ENCODE measurements at places on chromosomes 7 and 10. TPM values are rescaled to one million over a fixed set of nuclear protein-coding genes. Genes with fewer than 3 reads are reported as not detected.

DNA sequence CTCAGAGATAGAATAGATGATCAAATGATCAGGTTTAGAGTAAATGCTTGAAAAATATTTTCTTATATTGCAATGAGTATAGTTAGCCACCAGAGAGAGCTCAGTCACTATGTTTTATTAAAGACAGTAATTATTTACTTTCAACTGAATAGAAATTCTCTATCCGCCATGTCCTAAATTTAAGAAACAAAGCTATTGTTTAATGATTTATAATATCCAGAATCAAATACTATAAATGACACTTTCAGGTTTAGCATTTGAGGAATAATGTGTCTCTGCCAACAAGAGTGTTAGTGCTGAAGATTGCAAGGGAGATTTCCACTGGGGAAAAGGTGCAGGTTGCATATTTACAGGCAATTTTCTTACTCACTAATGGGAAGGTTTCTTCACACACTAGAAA lies 184.7 kb downstream of the DGKB start:
- DNase-seq: no peak

- DNase-seq: no peak
Measured at GRCh38 chr10:102770792-102771191, 27.0 kb downstream of the WBP1L start.

- DNase-seq: no peak
Measured at GRCh38 chr10:122738031-122738430, 38.4 kb upstream of the C10orf120 start.

DNA sequence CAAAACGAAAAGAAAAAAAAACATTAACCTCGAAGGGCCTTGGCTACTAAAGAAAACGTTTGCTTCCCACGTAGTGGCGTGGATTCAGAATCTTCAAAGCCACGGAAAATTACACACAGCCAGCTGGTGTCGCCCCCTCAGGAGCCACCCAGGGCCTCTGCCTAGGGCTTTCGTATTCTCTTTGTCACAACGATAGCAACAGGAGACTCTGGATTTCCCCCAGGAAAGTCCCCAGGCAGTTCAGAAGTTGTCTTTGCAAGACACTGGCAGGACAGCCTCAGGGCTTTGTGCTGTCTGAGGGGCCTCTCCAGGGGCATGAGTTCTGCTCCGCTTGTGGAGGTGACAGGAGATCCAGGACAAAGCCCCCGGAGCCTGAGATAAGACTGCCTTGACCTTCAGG lies 150.2 kb upstream of the INSYN2A start:
- DNase-seq: no peak

- DNase-seq: peak; percentile 86
Measured at GRCh38 chr7:5523052-5523711, 99.5 kb upstream of the TNRC18 start.

GRCh38 chr7:81234896-81235295 lies 316.0 kb upstream of the SEMA3C start:
- DNase-seq: no peak

DNA sequence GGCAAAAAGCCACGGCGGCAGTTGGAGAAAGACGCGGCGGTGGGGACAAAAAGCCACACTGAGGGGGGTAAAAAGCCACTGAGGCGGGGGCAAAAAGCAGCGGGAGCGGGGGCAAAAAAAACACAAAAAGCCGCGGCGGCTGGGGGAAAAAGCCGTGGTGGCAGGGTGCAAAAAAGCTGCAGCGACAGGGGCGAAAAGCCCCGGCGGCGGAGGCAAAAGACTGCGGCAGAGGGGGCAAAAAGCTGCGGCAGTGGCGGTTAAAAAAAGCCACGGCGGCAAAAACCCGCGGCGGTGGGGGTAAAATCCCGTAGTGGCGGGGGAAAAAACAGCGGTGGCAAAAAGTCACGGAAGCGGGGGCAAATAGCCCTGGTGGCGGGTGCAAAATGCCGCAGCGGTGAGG lies 527.3 kb downstream of the ZNF33B start:
- no peak for DNase-seq

DNA sequence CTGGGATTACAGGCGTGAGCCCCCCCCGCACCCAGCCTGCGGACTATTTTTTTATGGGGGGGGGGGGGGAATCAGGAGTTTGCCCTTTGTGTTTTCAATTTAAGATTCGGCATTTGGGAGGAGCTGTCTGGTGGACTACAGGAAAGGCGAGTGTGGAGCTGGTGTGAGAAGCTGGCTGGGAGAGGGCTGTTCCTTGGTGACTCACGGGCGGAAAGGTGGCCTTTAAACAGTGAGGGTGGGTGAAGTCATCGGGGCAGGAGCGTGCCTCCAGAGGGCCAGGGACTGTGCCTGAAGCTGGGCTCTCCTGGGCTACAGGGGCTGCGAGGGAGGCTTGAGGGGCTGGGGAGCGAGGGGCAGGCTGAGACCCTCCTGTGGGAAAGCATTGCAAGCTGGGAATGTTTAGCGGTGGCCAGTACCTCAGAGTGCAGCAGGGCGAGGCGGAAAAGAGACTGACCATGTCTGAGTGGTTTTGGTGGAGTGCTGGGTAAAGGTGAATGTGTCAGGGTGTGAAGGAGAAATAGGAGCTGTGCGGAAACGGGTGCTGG lies 39.7 kb upstream of the ZNF32 start:
- no peak for DNase-seq

DNA sequence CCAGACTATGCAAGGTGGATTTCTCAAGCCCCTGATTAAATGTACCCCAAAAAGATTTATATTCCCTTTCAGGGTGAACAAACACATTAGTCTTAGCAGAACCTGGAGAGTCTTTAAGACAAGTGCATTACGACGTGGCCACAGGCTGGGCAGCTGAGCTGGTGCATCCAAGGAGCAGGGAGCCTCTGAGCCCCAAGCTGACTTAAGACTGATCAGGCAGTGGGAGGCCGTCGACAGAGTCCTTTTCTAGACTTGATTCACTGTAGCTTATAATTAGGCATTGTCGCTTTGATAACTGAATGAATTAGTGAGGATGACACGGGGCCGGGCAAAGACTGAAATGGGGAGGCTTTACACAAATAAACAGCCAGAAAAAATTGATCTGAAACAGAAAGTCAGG lies 353.2 kb downstream of the GPAM start:
- no peak for DNase-seq

- no peak for DNase-seq
Measured at GRCh38 chr10:11576092-11576809, 35.2 kb downstream of the USP6NL start.

GRCh38 chr10:10394933-10395658 lies 622.6 kb upstream of the CELF2 start:
- no peak for DNase-seq

DNA sequence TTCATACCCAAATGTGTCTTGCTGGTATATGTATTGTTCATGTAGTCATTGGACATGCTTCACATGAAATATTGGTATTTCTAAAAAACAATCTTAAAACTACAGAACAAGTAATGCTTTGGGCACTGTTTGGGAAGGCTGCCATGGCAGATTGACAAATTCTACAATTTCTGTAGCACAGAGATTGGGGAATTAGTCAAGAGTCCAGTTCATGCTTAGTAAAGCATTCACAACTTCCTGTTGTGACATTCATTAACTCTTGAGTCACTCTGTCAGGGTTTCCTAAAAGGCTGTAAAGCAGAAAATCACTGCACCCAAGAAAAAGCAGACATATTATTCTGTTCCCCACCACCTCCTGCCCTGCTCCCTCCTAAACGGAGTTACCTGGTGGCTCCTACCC lies 398.9 kb downstream of the PHTF2 start:
- no peak for DNase-seq

Gene TMEM176A
- 70.7 TPM for total RNA-seq

Gene LRRC18
- total RNA-seq: not detected

Gene TAS2R41
- total RNA-seq: 0.81 TPM

Gene STEAP1B
- 2.8 TPM for total RNA-seq

Gene NPTX2
- total RNA-seq: 3.3 TPM

Gene GARIN1A
- total RNA-seq: 3.0 TPM

Gene NKX1-2
- total RNA-seq: not detected

Data from posterior vena cava (tissue), 2 donors.